ENCODE measurements at places on chromosomes 13 and 19.

GRCh38 chr19:38851622-38852230, 1.9 kb upstream of the HNRNPL start:
- peak; percentile 74 for DNase-seq

DNA sequence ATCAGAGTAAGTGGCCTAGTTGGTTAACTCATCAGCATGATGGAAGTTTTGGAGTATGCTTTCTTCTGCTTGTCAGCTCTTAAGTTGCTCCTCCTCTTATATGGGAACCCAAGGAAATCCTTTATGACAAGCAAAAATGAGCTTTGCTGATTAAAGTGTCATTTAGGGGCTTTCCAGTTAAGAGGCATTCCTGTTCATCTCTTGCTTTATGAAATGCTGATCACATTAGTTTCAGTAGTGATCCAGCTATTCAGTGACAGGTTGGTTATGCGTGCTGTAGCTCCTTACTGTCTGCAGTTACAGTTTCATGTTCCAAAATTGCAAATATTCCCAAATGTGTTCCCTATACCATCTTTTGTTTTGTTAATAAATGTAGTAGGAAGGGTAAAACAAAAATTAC, 146.6 kb downstream of the CDK8 start:
- DNase-seq: no peak

DNA sequence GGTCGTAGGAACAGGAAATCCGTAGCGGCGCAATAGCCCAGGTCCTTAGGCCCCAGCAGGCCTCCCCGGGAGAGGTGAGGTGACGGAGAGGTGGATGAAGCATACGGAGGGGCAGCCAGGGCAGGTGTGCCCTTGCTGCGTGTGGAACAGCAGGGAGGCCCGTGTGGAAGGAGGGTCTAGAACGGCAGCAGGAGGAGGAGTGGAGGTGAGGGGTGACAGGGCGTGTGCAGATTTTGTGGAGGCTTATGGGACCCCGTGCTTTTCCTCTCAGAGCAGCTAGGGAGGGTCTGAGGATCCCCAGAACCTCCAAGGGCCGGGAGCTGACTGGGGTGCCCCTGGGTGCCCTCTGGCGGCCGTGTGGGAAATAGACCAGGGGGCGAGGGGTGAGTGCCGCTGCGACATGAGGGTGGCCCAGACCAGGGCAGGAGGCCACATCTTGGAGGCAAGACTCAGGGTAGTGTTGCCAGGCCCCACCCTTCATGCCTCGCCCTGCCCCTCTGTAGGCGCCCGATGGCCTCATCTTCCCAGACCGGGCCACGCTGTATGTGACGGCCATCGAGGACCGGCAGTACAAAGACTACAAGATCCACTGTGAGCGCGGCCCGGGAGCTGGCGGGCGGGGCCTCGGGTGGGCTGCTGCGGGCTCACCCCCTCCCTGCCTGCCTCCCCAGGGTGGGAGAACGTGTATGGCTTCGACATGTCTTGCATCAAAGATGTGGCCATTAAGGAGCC, 5.0 kb upstream of the ADM5 start:
- no peak for DNase-seq

- DNase-seq: no peak
Observed at GRCh38 chr13:43596006-43596405, 190.8 kb downstream of the ENOX1 start.

- no peak for DNase-seq
Observed at GRCh38 chr13:22196777-22197176, 525.9 kb downstream of the FGF9 start.

DNA sequence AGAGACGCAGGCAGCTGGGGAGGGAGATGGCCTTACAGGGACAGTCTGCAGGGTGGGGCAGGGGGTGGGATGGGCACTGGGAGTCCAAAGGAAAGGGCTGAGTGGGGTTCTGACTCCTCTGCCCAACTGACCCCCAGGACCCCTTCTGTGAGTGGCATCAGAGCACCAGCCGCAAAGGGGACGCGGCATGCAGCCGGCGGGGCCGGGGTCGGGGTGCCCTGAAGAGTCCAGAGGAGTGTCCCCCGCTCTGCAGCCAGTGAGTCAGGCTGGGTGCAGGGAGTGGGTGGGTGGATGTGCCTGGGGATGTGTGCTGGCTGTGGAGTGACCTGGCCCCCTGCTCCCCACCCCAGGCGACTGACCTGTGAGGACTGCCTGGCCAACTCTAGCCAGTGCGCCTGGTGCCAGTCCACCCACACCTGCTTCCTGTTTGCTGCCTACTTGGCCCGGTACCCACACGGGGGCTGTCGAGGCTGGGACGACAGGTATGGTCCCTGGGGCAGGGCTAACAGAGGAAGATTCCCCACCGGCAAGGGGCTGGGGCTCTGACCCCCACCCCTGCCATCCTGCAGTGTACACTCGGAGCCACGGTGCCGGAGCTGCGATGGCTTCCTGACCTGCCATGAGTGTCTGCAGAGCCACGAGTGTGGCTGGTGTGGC, 25.8 kb downstream of the MEGF8 start:
- DNase-seq: no peak

DNA sequence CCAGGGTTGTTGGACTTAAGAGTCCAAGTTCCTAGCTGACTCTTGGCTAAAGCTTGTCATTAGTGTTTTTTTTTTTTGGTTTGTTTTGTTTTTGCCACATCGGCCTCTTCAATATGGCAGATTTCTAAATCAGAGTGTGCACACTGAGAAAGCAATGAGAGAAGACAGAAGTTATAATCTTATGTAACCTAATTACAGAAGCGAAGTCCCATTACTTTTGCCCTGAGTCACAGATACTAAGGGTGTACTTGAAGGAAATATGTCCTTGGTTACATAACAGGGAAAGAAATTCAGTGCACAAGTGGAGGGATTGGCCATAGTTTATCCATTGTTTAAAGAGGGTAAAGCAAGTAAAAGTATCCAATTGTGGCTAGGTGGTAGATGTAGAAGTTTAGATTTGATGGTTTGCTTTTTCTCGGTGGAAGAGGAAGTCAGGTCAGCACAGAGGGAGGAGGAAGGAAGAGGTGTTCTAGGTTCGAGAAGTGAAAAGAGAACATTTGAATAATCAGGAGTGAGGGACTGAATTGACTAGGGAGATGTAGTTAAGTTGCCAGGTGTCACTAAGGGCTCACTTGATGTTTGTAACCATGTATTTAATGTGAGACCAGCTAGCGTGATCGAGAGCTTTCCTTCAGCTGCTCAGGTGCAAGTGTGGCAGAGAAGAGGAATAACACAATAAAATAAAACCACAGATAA, 12.2 kb downstream of the GTF2F2 start:
- no peak for DNase-seq

GRCh38 chr13:48233889-48234488, 983 bp downstream of the ITM2B start:
- no peak for DNase-seq

GRCh38 chr13:81658598-81659370, 1317.9 kb upstream of the SPRY2 start:
- DNase-seq: no peak

GRCh38 chr19:30450100-30450499, 77.9 kb downstream of the ZNF536 start:
- DNase-seq: no peak

DNA sequence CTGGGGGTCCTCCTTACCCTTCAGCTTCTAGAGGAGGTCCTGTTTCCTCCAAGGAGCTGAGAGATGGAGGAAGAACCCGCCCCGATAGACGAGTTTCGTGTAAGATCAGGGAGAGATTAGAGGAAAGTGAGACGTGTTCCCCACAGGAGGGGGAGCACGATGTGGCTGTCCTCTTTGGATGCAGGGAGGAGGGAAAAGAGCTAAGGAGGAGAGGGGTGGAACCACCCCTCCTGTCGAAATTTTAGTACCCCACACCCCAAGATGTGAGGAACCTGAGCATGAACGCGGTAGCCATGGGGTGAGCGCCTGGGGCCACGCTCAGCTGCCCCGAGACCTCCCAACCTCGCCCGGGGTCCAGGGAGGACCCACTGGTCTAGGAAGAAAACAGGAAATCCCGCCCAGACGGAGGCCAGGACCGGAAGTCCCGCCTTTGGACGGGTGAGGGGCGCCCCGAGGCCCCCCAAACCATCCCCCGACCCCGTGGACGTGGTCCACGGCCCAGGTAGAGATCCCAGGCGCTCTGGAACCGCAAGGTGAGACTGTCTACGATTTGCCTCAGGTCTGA, 1.2 kb downstream of the AKT1S1 start:
- peak; percentile 13 for DNase-seq

- DNase-seq: no peak
Observed at GRCh38 chr19:708154-709143, at the start of gene PALM. Gene PALM (plus strand): TSS chr19:708935. CDS start chr19:709147, 212 bp downstream.

DNA sequence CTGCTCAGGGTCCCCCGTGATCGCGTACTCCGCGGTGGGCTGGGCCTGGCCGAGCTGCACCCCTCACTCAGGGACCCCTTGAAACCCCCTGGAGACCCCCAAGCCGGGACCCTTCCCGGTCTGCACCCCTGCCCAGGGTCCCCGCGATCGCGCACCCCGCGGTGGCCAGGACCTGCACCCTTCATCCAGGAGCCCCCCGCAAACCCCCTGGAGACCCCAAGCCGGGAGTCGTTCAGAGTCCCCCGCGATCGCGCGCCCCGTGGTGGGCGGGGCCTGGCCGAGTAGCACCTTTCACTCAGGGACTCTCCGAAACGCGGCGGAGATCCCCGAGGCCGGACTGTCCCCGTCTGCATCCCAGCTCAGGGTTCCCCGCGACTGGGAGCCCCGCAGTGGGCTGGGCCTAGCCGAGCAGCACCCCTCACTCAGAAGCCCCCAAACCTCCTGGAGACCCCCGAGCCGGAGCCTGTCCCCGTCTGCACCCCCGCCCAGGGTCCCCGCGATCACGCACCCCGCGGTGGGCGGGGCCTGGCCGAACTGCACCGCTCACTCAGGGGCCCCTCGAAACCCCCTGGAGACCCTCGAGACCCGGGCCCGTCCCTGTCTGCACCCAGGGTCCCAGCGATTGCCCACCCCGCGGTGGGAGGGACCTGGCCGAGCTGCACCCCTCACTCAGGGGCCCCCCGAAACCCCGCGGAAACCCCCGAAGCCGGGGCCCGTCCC, 748 bp downstream of the LMNB2 start:
- no peak for DNase-seq

GRCh38 chr13:111043575-111043982, 71.5 kb upstream of the ARHGEF7 start:
- no peak for DNase-seq

DNA sequence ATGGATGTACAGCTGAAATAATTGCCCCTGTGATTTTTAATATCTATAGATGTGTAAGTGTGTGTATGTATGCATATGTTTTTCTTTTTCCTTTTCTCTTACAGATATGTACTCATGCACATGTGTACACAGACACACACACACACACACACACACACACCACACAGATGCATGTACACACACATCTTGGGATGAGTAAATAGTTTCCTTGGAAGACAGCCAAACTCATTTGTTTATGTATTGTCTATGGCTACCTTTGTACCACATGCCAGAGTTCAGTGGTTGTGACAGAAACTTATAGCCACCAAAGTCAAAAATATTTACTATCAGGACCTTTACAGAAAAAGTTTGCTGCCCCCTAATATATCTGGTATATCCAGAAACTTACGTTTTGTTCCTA, 192.6 kb downstream of the MAB21L1 start:
- DNase-seq: no peak

- no peak for DNase-seq
Observed at GRCh38 chr13:40923867-40924266, 95.2 kb downstream of the ELF1 start.

GRCh38 chr13:110407021-110407420, 99.9 kb downstream of the COL4A2 start:
- no peak for DNase-seq

- no peak for DNase-seq
Observed at GRCh38 chr19:31506102-31506501, 156.9 kb upstream of the TSHZ3 start.

- no peak for DNase-seq
Observed at GRCh38 chr19:46192992-46193650, 36.4 kb upstream of the IGFL1 start.

DNA sequence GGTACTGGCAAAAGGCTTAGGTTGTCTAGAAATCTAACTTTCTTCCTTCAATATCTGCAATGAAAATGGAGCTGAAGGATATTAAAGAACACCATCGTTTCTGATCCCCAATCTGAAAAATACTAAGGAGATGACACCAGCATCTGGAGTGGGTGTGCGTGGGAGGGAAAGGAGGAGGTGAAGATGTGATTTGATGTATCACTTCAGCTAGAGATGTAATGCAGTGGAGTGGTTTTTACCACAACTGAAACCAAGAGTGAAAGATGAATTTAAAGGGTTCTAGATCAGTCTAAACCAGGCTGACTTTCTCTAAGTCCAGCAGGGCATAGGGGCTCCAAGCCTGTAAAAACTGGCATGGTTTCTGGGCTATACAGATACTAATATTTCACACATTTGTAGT, 148.4 kb downstream of the AKAP11 start:
- DNase-seq: no peak

DNA sequence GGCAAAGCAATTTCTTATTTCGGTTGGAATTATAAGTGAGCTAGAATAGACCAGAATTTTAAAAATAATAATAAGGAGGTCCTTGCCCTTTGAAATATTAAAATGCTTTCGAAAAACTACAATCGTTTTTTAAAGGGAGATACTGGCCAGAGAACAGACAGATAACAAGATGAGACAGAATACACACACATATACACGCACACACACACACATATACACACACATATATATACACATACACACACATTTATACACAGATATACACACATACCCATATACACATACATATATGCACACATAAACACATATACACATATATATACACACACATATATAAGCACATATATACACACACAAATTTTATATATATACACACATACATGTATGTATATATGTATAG, 175.3 kb upstream of the MIR17HG start:
- no peak for DNase-seq

DNA sequence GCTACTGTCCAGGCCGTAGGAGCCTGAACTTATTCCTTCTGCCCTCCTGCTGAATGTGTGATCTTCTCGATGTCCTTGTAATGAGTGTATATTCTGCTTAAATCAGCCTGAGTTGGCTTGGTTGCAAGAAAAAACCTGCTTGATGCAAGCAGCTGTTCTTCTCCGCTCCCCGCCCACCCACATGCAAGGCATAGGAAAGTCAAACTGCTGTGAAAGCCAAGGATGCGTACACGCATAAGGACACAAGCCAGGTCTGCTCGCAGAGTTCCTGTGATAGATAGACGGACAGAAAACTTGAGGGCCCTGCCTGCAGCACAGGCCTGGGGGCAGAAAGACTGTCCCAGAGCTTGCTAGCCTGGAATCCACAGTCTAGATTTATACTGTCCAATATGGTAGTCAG, 101.1 kb downstream of the DNAJC15 start:
- DNase-seq: no peak
